ENCODE measurements at places on chromosomes 6 and 20. TPM values are rescaled to one million over a fixed set of nuclear protein-coding genes. Genes with fewer than 3 reads are reported as not detected.

DNA sequence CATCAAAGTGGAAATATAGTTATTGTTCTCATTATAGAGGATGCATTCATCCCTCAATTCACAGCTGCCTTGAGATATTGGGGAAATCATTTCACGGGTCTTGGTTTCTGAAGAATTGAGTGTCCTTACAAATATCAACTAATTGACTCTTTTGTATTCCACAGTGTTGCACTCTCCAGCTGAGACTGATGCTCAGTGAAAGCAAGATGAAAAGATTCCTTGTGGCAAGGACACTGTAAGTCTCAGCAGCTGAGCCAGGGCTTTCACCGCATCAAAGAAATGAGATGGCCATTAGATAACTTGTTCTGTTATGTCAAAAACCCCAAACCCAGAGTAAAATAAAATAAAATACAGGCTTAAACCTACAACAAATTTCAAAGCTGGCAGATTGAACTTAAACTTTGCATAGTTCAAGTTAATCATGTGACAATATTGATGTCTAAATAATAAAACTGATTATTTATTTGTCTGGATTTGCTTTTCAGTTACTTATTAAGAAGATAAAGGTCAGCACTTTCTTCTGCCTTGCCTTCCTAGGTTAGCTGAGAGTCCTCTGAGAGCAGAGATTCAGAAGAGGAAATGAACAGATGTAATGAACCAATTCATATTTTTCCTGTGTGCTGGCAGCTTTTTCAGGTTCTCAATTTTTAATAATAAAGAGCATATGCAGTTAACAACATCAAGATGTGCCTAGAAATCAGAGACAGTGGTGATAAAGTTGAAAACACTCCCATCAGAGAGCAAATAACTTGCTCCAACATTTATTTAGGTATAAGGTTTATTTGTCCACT, 82.4 kb upstream of the SMLR1 start:
- DNase-seq: no peak

- no peak for DNase-seq
Measured at GRCh38 chr20:5829241-5829809, 79.1 kb downstream of the SHLD1 start.

DNA sequence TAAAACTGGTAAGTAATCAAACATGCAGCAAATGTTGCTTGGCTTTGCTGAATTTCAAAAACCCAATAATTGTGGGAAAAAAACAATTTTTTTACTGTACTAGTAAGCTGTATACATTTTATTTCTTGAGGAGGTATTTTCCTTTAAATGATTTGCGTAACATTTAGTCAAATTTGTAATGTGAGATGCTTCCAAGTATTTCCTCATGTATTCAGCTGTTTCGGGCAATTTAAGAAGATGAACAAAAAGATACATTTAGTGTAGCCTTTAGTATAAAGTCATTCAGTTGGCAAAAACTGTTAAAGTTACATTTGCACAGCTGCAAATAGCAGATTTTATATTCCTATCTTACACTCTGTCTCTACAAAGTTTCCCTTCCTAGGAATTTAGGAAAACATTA, 186.1 kb upstream of the SCGN start:
- DNase-seq: no peak

DNA sequence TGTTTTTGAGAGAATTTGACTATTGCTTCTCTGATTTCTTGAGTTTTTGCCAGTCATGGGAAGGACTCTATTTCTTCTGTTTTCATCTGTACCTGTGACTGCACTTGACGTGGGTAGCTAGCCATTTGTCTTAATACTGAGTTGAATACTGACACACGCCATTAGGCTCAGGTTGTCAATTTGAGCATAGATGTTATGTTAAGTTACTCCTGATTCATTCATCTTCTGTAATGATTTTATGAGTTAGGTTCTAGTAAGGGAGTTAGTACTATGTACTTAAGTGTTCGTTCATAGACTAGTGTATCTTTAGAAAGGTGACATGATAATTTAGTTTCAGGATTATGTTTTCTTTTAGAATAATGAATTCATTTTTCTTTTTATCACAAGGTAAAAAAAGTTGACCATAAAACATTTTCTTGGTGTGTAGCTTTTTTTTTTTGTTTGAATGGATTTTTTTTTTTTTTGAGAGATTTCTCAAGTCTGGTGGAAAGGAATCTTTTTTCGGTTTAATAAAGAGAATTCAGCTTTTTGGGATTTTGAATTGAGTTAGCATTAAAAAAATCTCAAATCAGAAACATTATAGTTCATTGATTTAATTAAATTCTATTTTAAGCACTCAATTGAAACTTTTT, 1.7 kb downstream of the AFDN start:
- no peak for DNase-seq

DNA sequence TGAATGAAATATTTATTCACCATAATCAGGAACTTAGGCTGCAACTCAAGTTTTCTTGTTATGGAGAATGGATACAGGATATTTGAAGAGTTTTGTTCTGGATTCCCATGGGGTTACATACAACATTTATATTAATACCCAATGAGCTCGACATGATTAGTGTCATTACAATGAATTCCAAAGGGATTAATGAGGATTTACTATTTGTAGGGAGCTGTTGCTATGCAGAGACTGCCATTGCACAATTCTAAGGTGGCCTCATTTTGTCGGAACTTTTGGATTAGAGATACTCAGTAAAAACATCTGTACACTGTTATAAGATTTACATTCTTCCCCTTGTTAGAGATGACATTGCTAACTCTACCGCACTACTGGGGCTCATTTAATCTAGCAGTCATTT, 586.8 kb upstream of the MAP3K7 start:
- no peak for DNase-seq

- no peak for DNase-seq
Measured at GRCh38 chr6:168606722-168607121, 165.7 kb downstream of the SMOC2 start.

DNA sequence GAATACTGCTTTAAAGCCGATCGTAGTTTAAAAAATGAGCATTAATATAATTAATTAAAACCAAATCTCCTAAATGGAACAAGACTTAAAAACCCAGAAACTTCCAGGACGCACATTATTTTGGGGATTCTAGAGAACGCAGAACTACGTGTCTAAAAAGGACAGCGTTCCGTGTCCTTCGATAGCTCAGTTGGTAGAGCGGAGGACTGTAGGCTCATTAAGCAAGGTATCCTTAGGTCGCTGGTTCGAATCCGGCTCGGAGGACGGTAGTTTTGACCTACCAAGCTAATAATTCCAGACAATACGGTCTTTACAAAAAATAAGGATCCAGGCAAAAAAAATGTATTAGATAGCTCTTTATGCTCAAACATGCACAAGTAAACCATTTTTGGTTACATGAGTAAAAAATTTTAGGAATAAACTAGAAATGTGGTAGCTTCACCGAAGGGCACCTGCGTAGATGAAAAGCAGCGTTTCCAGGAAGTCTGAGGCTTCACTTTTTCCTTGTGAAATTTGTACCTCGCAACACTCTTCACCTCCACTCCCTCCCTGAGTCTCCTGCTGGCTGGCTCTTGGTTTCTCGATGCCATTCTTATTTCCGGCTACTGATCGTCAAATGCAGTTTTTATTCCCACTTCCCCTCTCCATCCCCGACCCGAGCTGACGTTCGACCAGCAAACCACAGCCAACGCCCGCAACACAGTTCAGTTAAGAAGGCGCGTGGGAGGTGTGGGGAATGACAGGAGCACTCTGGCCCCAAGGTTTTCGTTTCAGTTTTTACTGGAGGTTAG, 19.6 kb upstream of the ABT1 start:
- DNase-seq: peak; percentile 56

DNA sequence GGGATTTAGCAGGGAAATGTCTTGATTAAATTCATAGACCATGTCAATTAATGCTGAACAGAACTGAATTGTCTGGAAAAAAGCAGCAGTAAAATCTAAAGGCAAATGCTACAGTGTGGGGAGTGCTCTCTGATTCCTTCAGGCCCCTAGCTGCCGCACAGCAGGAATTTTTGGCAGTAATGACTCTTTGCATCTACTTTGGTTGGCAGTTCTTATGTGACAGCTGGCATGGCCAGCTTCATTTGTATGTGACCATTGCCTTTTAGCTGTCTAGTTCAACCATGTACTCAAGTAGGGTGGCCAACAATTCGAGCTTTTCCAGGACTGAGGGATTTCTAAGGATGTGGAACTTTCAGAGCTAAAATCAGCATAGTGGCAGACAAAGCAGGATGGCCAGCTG, 499.1 kb upstream of the MAN1A1 start:
- no peak for DNase-seq

The POM121L2 gene
- not detected for total RNA-seq

- DNase-seq: no peak
Measured at GRCh38 chr6:156510242-156510641, 266.9 kb upstream of the ARID1B start.

Data from CD4-positive, alpha-beta memory T cell (primary cell).